Stimulated activated CD8-positive, alpha-beta memory T cell treated with anti-CD3 and anti-CD28 coated beads, Interleukin-7, amount 100 ng/mL, for 1 hour (primary cell): ENCODE measurements at places on chromosomes 2 and 18.

DNA sequence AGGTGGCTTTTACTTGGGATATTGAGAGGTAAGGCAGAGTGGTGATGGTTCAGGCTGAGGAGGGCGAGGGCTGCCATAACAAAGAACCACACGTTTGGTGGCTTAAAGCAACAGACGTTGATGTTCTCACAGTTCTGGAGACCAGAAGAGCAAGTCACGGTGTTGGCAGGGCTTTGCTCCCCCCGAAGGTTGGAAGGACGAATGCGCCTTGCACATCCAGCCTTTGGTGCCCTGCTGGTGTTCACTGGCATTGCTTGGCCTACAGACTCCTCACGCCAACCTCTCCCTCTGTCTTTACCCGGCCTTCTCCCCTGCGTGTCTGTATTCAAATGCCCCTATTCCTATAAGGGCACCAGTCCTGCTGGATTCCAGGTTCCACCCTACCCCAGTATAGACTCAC lies 125.4 kb downstream of the TPO start:
- DNase-seq: no peak

DNA sequence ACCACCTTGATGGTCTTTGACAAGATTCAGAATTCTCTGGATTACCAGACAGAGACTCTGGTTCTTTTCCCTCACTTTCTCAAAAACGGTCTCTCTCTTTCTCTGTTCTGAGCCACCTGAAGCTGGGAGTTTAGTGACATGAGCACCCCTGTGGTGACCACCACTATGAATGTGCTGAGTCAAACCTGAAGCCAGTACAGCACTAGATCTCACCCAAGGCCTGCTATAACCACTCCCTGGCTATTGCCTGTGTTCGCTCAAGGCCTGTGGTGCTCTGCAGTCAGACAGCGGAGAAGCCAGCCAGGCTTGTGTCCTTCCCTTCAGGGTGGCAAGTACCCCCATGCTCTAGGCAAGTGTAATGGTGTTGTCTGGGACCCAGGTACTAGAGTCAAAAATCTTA lies 828.9 kb upstream of the NXPH2 start:
- DNase-seq: no peak

DNA sequence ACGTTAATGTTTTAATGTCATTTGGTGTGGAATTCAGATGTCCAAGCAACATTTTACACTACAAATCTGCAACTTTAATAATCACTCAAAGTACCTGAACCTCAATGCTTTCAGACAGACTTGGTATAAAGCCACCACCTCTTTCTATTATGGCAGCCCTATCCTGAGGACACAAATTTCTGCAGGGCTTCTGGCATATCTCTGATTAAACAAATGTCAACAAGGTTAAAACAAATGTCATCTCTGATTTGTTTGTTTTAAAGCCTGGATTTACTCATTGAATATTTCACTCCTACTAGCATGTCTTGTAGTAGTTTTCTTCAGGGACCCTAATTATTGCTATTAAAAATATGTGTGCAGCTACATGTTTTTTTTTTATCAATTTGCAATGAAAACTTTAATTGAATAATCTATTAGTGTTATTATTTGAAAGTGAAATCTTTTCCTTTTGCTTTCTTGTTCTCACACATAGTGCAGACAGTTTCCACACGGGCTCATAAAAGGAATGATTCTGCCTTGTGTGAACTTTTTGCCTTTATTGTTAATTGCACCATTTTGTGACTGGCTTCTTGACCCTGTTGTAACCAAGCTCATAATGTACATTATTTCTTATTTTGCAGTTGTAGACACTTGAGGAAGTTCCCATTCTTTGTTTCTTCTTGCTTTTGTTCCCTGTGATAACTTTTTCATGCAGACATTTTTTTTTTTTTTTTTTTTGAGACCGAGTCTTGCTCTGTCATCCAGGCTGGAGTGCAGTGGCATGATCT lies 30.1 kb downstream of the IL37 start:
- DNase-seq: no peak

- DNase-seq: no peak
These were observed 403 bp downstream of the MAP2 start for GRCh38 chr2:209424199-209424701.

DNA sequence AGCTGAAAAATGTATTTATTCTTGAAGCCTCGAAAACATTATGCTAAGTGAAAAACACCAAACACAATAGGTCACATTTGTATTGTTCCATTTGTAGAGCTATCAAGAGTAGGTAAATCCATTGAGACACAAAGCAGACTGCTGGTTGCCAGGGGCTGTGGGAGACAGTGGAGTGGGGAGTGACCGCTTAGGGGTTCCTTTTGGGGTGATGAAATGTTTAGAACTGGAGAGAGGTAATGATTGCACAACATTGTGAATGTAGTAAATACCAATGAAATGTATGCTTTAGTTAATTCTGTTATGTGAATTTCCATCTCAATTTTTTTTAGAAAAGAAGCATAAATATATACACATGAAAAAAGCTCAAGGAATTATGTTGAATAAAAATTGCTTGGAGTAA lies 15.8 kb downstream of the KCTD18 start:
- no peak for DNase-seq

GRCh38 chr2:173354582-173355131 lies at the start of gene CDCA7:
Gene CDCA7, plus strand, starts transcription at chr2:173354872. Its CDS starts 92 bp downstream, at chr2:173354964.
- DNase-seq: no peak

- DNase-seq: no peak
These were observed 123.5 kb downstream of the PRKRA start for GRCh38 chr2:178327516-178327915.

DNA sequence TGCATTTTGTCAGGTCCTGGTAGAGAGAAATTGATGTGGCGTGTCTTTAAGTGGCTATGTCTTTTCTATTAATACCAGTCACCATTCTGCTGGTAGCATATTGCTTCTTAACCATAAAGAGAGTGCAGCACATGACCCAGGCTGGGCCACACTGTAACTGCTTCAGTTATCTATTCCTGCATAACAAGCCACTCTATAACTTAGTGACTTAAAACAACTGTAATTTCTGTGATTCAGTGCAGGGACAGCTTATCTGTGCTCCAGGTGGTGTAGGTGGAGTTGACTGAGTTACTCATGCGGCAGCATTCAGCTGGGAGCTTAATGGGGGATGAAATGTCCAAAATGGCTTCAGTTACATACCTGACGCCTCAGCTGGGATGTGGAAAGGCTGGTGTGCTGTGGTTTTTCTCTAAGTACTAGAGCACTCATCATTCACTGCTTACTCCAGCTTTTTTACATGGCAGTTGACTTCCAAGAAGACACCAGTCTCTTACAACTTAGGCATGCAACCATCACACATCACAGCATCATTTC lies 742.4 kb downstream of the SATB2 start:
- DNase-seq: no peak

- DNase-seq: no peak
These were observed 101.3 kb upstream of the KLHL29 start for GRCh38 chr2:23283653-23284052.

DNA sequence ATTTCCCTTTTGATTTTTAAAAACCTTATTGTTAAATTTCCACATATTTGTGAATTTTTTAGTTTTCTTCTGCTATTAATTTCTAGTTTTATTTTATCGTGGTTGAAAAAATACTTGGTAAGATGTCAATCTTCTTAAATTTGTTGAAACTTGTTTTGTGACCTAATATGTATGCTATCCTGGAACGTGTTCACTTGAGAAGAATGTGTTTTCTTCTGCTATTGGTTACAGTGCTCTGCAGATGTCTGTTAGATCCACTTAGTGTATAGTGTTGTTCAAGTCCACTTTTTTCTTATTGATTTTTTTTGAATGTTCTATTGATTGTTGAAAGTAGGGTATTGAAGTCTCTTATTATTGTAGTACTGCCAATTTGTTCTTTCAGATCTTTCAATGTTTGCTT lies 116.5 kb upstream of the NETO1 start:
- no peak for DNase-seq

DNA sequence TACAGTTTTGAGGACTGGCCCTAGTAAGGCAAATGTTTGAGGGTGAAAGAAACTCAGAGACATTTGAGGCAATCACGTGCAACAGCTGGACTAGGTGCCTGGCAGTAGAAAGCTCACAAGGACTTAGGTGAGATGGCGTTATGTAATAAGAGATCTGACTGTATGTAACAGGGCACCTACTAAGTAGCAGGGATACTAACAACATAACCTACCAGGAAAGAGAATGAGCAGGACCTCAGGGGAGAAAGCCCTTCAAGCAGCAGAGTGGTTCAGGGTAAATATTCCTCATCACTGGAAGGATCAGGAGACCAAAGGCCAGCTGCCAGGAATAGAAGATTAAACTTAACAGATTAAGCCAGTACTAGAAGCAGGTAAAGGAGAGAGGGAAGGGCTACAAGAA lies 53.4 kb downstream of the ARHGAP15 start:
- DNase-seq: no peak

- DNase-seq: no peak
These were observed 271.4 kb downstream of the PIEZO2 start for GRCh38 chr18:10877987-10878386.

DNA sequence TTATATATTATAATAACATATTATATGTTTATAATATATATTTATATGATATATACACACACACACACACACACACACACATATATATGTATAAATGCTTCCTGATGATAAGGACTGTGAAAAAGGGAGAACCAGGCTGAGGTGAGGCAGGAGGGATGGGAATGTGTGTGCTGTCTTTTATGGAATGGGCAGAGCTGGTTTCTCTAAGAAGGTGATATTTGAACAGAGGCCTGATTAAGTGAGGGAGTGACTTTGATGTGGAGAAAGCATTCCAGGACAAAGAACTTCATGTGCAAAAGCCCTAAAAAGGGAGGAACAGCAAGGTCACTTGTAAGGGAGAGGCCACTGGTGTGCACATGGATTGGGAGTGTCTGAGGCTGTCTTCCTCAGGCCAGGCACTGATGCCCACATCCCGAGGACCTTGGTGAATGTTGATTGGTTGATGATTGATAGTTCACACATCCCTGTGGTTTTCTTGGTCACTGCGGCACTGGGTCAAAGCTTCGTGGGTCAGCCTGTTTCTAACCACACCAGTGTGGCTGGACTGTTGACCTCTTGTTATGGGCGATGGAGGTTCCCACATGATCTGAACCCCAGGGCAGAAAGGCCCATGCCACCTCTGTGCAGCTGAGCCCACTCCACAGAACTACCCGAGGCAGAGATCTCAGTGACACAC lies 196.9 kb downstream of the MYCN start:
- no peak for DNase-seq
